ENCODE measurements at places on chromosomes 2 and 18.

DNA sequence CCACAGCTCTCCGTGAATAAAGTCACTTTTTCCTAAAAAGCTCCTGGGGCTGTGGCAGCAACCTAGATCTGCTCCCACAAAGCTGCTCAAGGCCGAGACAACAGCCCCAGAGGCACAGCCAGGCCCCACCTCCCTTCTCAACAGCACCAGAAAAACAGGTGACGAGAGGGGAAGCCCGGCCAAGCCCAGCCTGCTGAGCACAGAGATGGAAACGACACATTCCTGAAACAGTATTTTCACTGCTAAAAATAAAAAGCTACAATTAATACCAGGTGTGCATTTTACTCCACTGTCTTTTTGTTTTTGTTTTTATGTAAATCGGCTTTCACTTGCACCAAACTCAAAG lies 199.3 kb downstream of the HDAC4 start:
- no peak overlapping the region for H3K27ac ChIP-seq
- H3K36me3 ChIP-seq = peaks cover 2% of the 10 kb centered on the region
- no peaks in the 10 kb centered on the region for H3K27me3 ChIP-seq
- no peak for DNase-seq

DNA sequence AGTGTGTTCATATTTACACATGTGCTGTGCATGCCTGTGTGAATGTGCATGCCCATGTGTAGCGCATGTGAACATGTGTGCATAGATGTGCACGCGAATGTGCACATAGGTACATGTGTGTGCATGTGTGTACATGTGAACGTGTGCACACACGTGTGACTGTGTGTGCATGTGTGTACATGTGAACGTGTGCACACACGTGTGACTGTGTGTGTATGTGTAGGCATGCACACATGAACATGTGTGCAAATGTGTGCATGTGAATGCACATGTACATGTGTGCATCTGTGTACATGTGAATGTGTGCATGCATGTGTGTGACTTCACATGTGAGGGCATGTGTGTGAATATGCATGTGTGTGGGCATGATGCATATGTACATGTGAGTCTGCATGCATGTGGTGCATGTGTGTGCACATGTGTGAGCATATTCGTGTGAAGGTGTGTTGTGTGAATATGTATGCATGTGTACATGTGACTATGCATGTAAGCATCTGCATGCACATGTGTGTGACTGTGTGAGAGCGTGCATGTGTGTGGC lies 122.4 kb downstream of the PTGR3 start:
- H3K27me3 ChIP-seq = no peaks in the 10 kb centered on the region
- H3K4me1 ChIP-seq = no peaks in the 10 kb centered on the region
- H3K36me3 ChIP-seq = no peaks in the 10 kb centered on the region
- H3K4me3 ChIP-seq = no peak overlapping the region
- no peak for DNase-seq

GRCh38 chr2:95057535-95058370 lies 32.2 kb downstream of the MAL start:
- no peaks in the 10 kb centered on the region for H3K4me1 ChIP-seq
- H3K27me3 ChIP-seq = no peaks in the 10 kb centered on the region
- no peak overlapping the region for H3K4me3 ChIP-seq
- no peak overlapping the region for H3K27ac ChIP-seq

DNA sequence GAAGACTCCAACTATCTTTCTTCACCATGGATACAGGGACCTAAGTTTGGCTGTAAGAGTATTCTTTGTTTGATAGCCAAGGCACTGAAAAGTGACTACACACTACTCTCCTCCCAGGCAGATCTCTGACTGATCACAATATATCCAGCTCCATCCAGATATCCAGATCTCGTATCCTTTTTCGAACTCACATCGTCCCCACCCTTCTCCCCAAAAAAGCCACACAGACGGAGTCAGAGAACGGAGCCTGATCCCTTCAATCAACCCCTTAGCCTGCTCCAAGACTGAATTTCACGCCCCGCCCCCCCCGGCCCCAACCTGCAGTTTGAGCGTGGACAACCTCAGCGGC lies 533 bp downstream of the DHX57 start:
- H3K27ac ChIP-seq = peak overlapping the region; percentile 40
- peaks cover 13% of the 10 kb centered on the region for H3K4me1 ChIP-seq
- peak overlapping the region; percentile 81 for H3K4me3 ChIP-seq

DNA sequence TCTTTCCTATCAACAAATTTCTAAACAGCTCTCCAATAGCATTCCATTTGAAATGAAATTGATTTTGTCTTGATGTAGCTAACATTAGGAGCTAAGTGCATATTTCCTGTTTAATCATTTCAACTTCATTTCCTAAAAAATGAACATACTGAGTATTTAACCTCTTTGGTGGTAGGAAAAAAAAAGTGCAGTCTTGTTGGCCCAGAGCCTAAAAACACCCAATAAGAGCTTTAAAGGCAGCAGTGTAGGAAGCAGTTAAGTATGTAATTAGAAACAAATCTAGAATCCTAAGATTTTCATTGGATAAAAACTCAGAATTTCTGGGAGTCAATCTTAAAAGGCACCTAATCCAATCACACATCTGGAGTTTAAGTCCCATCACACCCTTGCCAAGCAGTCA lies 71.0 kb upstream of the RBMS1 start:
- H3K27ac ChIP-seq = no peak overlapping the region
- no peaks in the 10 kb centered on the region for H3K36me3 ChIP-seq
- no peaks in the 10 kb centered on the region for H3K4me1 ChIP-seq
